ENCODE measurements at places on chromosomes 16 and 17.

DNA sequence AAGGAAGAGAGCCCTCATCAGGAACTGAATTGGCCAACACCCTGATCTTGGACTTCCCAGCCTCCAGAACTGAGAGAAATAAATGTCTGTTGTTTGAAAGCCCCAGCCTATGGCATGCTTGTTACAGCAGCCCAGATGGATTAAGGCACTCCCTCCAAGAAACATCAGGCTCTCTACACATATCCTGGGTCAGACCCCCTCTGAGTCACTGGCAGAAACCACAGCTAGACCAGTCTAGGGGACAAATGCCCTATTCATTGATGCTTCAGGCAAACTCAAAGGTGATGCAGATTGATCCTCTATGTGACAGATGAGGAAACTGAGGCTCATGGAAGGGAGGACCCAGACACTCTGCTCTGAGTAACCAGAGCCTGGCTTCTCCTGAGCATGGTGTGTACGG, 116.8 kb downstream of the WSCD1 start:
- no peak for DNase-seq

GRCh38 chr16:79893445-79893844, 292.9 kb upstream of the MAF start:
- no peak for DNase-seq

GRCh38 chr17:42422412-42422957, 571 bp downstream of the CAVIN1 start:
- DNase-seq = no peak

DNA sequence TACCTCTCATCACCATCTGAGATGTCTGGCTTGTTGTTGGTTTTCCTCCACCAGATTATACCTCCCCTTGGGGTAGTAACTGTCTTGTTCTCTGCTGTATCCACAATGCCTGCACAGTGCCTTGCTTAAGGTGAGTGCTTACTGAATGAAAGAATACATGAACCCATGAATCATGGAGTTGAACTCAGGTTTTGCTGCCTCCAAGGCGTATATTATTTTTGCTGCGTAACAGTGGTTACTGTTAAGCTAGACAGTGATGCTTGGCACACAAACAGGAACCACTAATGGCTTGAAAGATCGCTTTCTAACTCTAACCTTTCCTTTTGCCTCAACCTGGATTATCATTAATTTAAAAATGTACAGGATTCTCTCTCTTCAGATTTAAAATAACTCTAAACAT, 695.8 kb downstream of the TOX3 start:
- no peak for DNase-seq

- no peak for DNase-seq
Measured at GRCh38 chr17:3598078-3598477, 11.1 kb downstream of the TRPV1 start.

DNA sequence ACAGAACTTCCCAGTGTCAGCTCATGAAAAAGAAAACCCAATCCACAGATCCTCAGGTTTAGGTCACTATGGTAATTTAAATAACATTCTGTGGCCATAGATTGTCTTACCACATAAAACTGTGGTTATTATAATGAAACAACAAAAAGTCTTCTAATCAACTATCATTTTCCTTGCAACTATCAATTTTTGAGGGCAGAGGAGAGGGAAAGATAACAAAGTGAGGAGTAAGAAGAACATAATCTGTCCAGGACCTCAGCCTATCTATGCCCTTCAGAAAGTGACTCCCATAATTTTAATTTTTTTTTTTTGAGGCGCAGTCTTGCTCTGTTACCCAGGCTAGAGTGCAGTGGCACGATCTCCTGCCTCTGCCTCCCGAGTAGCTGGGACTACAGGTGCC, 4.0 kb upstream of the GGNBP2 start:
- no peak for DNase-seq

DNA sequence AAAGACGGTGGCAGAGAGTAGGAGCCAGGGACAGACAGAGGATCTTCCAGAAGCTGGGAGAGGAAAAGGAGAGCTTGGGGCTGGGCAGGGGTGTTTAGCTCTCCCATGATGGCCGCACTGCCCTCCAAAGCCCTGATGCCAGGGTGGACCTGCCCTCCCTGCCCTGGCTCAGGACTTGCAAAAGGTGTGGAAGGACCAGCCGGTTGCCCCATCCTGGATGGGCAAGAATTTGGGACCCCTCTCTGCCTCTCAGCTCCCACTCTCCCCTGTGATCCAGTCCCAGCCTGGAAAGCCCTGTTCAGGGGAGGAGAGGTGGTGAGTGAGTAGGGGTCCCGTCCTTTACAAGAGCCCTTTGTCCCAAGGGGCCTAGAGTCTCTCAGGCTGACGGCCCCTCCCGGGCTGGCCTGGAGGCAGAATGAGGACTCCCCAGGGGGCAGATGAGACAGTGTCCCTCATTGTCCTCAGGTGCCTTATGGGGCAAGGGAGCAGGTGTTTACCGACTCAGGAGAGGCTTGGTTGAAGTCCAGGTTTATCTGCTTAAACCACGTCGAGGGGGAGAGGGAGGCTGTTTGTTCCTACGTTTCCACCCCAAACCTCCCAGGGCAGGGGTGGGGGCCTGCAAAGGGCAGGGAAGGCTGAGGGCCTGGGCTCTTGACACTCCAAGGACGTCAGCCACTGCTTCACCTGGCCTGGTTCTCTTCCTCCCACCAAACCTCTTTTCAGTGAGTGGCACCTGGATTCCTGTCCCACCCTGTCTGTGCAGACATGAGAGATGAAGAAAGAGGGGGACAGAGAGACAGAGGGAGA, 19.3 kb upstream of the ITGA3 start:
- peak; percentile 41 for DNase-seq

GRCh38 chr17:48647103-48647962, 21.2 kb upstream of the HOXB9 start:
- DNase-seq = no peak

DNA sequence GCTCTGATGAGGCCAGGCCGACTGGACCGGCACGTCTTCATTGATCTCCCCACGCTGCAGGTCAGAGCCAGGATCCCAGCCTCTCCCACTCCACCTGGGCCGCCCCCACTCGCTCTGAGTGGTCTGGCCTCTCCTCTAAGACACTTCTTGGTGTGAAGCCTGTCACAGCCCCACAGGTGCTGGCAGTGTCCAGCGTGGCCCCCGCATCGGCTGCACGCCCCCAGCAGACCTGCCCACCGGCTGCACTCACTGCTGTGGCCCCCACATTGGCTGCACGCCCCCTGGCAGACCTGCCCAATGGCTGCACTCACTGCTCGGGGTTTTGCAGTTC, 15.8 kb upstream of the RPL13 start:
- no peak for DNase-seq

- no peak for DNase-seq
Measured at GRCh38 chr17:36594626-36595401, 3.1 kb downstream of the DHRS11 start.

GRCh38 chr16:86965840-86966550, 351.2 kb downstream of the C16orf95 start:
- no peak for DNase-seq

- DNase-seq = no peak
Measured at GRCh38 chr17:73476890-73477350, 165.1 kb upstream of the CDC42EP4 start.

- DNase-seq = no peak
Measured at GRCh38 chr16:48497129-48497528, 111.9 kb upstream of the SIAH1 start.

- no peak for DNase-seq
Measured at GRCh38 chr17:28193241-28193640, 125.8 kb upstream of the TMEM97 start.

DNA sequence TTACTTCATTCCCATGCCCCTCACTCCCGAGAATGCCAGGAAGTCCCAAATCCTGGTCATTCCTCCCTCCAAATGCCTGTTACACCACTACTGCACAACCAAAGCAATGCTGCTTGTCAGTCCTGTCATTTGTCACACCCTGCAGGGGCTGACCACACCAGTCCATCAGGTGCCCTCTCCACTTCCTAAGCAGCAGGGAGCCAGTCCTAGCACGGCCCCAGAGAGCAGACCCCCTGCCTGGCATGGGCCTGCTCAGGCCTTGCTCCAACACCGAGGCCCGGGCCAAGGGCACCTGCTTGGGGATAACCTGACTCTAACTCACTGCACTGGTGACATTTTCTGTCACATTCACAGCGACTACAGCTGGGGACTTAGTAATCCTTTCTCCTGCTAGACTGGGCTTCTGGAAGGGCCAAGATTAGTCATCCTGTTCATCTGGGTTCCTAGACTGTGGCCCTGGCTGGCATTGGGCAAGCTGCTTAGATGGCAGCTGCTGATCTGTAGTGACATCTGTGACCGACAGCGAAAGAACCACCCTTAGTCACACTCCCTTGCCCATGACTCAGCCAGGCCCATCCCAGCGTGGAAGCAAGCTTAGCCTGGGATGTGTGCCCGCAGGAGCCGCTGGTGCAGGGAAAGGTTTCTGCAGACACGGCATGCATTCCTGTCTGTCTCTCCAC, 5.4 kb downstream of the ALYREF start:
- no peak for DNase-seq

GRCh38 chr16:11020792-11021551, 76.6 kb downstream of the CLEC16A start:
- no peak for DNase-seq

DNA sequence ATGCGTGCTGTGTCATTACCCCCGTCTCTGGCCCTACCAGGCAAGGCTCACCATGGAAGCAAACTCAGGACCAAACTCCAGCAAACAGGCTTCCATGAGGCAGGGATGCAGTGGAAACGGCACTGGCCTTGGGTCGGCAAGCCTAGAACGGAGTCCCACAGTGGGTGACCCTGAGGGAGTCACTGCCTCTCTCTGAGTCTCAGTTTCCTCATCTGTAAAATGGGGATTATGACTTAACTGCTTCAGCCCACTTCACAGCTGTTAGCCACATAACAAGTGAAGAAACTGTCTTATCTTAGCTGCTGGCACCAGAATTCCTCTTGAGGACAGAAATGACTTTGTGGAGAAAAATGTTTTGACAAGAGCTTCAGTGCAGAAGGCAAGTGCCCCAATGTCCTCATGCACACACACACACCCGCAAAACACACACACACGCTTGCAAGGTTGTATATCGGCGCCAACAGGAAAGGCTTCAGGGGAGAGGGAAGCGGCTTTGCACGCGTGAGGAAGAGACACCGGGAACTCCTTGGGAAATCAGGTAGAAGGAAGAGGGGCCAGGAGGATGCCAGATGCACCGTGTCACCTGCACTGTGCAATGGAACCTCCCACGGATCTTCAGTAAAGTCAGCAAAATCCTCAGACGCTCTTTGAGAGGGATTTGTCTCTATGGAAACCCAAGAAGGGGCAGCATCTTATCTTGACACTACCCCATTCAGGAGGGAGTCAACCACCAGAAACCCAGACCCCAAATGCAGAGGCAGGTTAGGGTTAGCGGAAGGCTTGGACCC, 53.7 kb downstream of the GSG1L start:
- no peak for DNase-seq

GRCh38 chr16:64754279-64754678, 367.6 kb downstream of the CDH11 start:
- DNase-seq = no peak

DNA sequence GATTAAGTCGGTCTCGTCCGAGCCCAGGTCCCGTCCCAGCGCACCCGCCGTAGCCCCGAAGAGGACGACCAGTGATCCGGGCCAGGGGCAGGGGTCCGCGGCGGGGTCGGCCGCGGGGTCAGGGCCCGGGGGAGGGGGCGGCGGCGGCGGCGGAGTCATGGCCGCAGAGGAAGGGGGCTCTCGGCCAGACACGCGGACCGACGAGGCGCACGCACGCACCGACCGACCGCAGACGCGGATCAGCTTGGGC, at the start of gene ESRP2:
Gene ESRP2 (minus strand): TSS at position 241 of the 250 bp plus-strand sequence. CDS start 82 bp downstream, at position 159.
- DNase-seq = no peak

DNA sequence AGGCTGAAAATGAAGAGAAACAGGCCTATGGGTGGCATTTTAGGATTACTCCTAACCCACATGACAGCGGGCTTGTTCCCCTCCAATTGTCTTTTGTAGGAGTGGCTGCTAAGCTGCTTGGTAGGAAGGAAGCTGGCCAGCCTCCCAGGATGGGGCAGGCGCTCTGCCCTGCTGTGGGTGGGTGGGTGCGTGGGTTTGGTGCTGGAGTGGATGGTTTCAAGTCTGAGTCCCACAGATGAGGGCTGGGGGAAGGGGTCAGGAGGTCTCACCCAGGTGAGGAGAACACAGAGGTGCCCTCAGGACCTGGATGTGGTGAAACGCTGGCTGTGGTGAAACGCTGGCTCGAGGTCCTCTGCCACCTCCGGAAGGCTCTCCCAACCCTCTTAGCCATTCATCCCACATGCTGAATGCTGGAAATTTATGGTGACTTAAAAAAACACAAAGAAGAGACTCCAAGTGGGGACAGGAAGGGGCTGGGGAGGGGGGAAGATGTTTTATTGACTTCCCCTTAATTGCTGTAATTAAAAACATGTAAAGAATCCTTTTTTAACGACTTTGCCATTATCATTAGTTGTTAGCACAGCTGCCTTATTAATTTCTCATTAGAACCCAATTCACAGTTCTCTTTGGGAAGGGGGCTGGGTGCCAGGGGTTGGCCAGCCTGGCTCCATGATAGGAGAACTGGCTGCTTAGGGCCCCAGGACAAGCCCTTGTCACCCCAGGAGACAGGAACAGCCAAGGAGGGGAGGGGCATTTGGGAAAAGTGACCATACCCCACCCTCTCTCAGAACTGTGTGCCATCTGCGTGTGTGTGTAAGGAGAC, 153.5 kb upstream of the CDC42EP4 start:
- DNase-seq = no peak

DNA sequence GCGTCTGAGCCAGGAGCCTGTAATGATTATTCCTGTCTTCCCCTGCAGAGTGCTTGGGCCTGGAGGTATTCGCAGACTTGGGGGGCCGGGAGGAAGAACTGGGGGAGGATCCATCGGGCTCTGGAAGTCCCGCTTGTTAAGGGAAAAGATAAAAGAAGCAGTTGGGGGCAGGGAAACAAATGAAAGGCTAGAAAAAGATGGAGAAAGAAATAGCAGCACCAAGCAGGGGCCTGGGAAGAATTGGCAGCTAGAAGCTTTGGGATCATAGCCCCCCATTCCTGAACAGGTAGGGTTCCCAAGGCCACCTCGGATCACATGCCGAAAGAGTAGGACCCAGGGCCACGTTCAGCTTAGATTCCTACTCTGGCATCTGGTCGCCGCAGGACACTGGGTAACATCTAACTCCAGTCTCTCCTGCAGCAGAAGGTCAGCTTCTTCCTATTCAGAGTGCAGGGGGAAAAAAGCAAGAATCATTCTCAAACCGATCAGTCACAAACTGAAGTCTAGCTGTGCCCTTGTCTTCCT, 23.6 kb downstream of the ADAM11 start:
- no peak for DNase-seq

- peak; percentile 55 for DNase-seq
Measured at GRCh38 chr16:21301168-21301894, 23.2 kb upstream of the CRYM start.

DNA sequence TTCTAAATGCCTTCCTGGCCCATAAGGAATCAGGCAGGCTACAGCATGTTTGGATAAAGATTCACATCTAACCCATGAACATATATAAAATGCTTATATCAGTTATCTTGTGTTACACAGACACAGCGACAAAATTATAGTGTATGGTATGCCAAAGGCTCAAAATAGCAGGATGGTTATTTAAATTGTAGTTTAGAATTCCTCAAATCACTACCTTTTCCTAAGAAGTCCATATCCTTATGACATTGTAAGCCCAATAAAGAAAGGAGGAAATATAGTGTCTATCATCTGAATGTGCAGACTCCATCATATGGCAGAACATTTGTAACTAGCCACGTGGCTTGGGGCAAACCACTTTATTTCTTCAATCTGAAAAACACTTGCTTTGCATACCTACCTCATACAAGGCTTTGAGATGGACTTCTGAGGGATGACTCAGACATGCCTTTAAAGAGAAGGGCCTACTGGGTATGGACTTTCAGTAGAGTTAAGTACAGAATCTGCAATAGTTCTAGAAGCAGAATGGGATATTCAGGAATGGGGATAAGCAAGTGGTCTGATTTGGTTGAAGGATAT, 12.1 kb upstream of the DHX8 start:
- DNase-seq = no peak
